Right hindlimb (tissue), 1 donor: ENCODE measurements at places on chromosomes 2 and 18.

DNA sequence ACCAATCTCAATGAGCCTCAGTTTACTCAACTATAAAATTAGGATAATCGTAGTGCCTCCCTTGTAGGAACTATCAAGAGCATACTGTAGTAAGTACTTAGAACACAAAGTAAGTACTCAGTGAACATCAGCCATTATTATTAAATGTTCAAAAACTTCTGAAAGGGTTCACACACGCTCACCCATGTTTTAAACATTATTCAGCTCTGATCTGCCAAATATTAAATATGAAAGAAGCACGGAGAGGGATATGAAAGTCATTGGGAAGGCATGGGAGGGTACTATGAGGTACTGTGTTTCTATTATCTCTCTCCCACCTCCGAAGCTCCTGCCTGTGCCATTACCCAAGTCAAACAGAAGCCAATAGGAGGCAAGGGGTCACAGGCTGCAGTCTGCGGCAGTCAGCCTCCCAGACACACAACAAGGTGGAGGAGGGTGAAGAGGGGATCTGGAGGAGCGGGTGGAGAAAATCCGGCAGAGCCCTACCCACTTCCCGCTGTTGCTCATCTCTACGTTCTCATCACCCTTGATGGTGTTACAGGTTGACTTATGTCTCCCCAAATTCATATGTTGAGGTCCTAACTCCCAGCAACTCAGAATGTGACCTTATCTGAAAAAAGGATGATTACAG is 2.0 kb upstream of the TBC1D8 start:
- DNase-seq, result no peak

- DNase-seq, result no peak
Measured at GRCh38 chr2:141741652-141742051, 389.2 kb downstream of the LRP1B start.

DNA sequence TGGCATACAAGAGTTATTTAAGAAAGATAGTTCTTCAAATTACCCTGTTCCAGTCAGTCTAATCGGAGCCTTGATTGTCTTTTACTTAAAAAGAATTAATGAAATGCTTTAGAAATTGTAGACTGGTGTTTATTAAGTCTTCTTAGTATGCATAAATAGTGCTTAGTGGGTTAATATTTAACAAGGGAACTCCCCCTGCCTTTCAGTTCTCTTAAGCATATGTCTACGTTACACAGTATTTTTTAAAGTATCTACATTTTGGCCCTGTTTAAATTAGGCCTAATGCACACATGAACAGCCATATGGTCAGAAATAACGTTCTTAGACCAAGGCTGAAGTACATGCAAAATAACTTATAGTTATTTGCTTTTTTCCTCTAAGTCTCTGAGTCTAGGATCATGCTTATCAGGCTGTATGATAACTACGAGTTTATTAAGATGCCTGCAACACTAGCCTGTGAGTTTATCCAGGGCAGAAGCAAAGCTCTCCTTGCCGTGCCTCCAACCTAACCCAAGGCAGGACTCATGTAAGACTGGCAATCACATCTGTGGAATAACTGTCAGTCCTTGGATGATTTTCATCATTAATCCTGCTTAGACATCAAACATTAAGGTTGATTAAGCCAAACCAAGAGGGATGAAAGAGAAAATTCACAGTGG is 6.7 kb downstream of the BCL2 start:
- no peak for DNase-seq

DNA sequence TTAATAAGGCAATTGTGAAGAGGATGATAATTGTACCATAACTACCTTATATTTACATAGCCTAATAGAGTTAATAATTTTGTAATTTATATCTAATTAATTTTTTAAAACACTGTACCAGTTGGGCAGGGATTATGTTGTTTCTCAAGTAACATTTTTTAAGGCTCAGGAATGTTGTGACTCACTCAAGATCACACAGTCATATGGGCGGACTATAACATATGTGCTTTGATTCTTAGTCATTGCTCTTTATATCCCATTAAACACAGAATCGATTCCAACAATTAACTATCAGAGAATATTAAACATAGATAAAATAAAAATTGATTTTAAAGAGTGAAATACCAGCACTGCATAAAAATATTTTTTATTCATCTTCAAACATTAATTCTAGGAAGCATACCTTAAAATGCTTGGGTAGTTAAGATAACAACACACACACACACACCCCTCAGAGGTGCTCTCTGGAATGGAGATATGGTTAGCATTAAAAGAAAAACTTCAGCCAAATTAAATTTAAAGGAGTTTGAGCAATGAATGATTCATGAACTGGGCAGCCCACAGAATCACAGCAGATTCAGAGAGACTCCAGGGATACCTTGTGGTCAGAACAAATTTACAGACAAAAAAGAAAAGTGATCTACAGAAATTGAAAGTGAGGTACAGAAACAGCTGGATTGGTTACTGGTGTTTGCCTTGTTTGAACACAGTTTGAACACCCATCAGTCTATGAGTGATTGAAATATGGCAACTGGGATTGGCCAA is 869.4 kb upstream of the ID2 start:
- no peak for DNase-seq

GRCh38 chr18:58135183-58135641 is 91.2 kb downstream of the NEDD4L start:
- DNase-seq, result peak; percentile 44

GRCh38 chr18:1467461-1467964 is 562.8 kb downstream of the ADCYAP1 start:
- DNase-seq, result no peak

DNA sequence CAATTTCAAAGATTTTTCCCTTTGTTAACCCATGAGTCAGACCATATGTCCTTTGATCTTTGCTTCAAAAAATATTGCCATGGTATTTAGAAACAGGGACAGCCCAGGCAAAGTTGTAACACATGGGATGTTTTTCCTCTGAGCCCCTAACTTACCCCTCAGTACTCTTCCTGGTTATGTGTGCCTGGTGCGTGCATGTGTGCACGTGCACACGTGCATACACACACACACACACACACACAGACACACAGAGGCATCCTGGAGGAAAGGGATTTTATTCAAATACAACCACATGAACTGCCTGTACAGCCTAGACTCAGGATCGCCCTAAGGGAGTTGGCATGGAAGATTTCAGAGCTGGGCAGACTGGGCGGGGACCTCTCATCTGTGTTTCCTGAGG is 5.1 kb downstream of the AFF3 start:
- no peak for DNase-seq

DNA sequence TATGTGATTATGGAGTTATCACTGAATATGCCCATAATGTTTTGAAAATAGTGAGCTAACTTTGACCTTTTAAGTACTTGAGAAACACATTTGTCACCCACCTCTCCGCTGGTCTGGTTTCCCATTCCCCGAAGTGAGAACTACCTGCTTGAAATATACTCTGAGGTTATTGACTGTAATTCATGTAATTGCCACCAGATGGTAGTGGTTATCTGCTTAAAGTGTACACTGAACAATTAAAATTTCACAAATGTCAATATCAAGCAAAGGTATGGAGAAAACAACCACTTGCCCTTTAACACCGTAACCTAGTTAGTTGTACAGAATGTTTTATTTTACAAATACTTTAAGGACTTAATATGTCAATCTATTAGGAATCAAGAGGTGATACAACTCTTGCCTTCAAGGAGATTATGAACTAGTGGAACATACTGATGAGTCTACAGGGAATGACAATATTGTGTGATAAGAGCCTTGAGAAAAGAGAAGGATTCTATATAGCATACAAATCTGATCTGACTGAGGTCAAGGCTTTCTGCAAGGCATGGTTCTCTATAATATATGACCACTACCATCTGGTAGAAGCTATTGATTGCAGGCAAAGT is 316.8 kb upstream of the KCNH7 start:
- no peak for DNase-seq

- DNase-seq, result no peak
Measured at GRCh38 chr2:24820598-24821432, 27.6 kb downstream of the CENPO start.

DNA sequence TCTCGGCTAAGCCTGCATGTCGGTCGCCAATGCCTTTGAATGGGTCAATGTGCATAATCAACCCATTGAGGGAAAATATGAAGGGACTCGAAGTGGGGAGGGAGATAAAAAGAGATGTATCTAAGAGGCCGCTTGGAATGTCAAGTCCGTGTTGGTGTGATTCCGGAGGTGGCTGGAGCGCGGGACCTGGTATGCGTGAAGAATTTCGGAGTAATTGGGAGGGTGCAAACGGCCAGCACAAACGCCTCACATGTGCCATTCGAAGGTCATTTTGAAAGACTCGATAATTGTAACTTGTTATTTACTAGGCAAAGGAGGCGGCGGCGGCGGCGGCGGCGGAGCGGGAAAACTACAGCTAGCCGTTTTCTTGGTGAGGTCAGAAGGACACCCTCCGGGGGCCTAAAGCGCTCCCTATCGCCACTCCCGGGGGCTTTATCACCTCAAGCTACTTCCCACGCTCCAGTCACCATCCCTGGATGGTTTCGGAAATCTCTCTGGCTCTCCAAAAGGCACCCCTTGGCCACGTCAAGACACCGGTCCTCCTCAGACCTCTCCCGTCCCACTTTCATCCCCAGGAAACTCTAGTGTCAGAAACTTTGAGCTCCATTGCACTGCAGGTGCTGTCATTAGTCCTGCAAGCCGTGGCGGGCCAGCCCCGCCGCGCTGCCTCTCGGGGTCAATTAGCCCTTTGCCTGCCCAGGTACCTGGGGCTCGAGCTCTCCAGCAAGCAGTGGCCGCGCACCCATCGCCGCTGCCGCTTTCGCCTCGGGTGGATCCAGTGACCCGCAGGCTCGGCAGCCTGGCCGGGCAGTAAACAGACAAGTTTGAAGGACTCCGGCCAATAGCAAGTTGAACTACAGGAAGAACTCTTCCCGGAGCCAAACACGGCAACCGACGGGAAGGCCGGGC is 1.5 kb downstream of the ERBB4 start:
- peak; percentile 35 for DNase-seq

DNA sequence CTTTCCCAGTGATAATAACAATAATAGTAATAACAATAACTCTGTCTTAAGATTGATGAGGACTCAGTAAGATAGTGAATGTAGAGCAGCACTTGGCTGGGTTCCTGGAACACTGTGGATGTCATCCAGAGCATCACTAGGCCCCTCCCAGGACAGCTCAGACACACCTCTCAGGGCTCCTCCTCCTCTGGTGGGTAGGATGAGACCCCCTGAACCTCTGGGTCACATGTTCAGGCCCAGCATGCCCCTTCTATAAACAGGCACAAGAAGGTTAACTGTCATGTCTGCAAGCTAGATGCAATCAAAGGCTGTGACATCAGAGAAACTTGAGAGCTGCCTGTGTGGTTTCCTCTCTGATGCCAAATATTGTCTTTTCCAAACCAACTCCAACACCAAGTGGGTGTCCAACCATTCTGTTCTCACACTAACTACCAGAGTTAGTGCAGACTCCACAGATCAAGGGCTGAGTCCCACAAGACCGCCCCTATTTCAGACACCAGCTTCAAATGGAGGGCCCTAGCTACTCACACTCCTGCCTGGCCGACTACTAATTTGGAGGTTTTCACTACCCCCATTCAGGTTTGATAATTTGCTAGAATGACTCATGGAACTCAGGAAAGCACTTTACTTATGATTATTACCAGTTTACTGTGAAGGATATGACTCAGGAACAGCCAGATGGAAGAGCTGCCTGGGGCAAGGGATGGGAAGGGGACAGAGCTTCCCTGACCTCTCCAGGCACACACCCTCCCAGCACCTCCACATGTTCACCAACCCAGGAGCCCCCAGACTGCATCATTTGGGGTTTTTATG is 46.4 kb upstream of the BZW1 start:
- no peak for DNase-seq

- DNase-seq, result no peak
Measured at GRCh38 chr2:234411793-234412192, 85.1 kb downstream of the ARL4C start.

DNA sequence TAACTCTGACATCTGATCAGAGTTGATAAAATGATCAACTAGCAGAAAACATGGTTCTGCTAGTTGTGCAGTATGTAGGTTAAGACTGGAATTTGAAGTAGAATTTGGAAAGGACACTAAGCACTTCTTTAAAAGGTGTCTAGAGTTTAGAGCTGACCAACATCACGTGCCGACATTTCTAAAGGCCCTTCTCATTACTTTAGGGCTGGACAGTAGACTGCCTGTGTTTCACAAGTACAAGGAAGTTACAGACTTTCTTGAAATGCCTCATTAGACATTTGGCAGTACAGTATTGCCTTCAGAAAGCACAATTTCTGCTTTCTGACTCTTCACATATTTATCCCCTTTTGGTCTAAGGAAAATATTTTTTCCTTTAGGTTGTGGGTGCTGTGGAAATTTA is 255.3 kb downstream of the ZNF385B start:
- no peak for DNase-seq

GRCh38 chr2:151845481-151845880 is 17.3 kb upstream of the ARL5A start:
- DNase-seq, result no peak

DNA sequence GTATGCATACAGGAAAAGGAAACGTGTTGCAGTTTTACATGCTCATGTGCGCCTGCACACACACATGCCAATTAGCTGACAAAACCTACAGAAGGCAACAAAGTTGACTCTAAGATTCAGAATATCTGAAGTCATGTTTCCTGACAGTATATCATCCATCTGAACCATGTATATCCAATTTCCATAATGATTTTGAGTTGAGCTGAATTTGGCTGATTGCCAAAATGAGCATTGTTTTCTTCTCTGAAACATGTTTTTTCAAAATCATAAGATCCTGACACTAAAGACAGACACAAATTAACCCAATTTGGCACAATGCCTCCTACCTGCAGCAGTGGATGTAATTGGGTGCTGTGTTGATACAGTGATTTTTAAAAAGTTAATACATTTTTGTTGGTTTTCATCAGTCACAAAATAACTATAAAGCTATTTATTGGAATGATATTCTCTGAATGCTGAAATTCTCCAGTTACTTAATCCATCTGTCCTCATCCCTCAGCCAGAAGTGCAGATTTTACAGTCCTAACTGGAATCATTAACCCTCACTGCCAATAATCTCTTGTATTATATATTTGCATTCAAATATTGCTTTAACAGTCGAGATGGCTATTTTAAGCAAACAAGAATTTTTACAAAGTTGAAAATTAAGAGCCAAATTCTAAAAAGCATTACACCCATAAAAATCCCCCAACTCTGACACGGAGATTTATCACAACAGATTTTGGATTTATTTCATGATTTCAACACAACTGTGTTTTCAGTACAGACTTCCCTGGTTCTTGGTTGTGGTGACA is 161.7 kb upstream of the LMAN1 start:
- no peak for DNase-seq

DNA sequence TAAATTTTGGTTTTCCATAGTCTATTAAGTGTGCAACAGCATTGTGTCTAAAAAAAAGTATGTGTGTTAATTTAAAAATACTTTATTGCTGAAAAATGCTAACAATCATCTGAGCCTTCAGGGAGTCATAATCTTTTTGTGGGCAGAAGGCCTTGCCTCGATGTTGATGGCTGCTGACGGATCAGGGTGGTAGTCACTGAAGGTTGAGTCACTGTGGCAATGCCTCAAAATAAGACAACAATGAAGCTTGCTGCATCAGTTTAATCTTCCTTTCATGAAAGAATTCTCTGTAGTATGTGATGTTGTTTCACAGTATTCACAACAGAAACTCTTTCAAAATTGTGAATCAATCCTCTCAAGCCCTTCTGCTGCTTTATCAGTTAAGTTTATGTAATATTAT is 31.3 kb downstream of the HDHD2 start:
- no peak for DNase-seq
